ENCODE measurements at places on chromosomes 5 and 9.

- DNase-seq, result no peak
These were observed 31.0 kb downstream of the GOLGA2 start for GRCh38 chr9:128244837-128245231.

- no peak for DNase-seq
These were observed 119.2 kb downstream of the SMARCA2 start for GRCh38 chr9:2134391-2134790.

- no peak for DNase-seq
These were observed 19.3 kb upstream of the NNT start for GRCh38 chr5:43583724-43584123.

DNA sequence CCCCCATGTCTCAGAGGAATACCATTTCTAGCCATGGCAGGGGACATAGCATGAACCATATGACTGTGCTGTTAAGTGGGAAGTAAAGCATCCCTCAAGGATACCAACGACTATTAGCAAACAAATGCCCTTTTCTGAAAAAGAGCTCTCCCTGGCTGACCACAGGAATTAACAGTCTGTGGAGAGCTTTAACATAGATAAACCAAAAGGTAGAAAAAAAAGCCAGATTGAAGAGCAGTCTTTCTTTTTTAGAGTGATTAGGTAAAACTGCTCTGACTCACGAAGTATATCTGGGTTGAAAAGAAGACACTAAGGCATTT lies 532.7 kb upstream of the DMAC1 start:
- DNase-seq, result no peak

DNA sequence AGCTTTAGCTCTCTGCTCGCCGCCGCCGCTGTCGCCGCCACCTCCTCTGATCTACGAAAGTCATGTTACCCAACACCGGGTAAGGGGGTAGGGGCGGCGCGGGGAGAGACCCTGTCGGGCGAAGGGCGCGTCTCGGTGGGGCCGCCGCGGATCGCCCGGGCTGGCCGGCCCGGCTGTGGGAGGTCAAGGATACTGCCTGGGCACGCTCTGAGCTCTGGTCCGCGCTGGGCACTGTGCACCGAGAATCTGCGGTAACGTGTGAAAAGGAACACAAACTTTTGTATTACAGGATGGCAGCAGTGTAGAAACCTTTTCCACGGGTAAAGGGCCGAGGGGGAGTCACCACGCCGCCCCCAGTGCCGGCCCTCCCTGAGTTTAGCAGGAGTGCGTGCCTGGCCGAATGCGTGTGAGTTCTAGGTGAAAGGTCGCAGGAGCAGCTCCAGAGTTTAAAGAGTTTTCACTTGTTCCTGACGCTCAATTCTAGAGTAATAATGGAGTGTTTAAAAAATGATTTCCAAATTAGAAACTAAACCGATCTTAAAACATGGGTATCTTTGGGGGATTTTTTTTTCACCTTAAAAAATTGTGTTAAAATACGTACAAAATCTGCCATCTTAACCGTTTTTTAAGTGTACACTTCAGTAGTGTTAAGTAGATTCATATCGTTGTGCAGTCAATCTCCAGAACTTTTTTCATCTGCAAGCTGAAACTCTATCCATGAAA lies at the start of gene HSDL2:
Gene HSDL2 (plus strand): TSS at position 7 of the 723 bp plus-strand sequence. CDS start 56 bp downstream, at position 63.
- DNase-seq, result peak; percentile 27

- no peak for DNase-seq
These were observed 77.8 kb downstream of the C9orf153 start for GRCh38 chr9:86181379-86182315.

- peak; percentile 74 for DNase-seq
These were observed 24.5 kb upstream of the SEMA4D start for GRCh38 chr9:89522261-89522958.

DNA sequence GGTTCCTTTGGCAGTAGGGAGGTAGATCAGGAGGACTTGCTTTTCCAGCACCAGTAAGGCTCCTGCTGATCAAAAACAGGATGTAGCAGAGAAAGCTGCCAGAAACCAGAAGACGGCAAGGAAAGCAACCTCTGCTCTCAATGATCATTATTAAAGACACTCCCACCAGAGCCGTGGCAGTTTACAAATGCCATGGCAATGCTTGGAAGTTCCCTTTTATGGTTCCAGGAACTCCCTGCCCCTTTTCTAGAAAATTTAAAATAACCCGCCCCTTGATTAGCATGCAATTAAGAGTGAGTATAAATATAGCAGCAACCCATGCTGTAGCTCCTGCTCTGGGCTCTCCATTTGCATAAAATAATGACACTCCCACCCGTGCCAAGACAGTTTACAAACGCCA lies 16.1 kb downstream of the EQTN start:
- no peak for DNase-seq

DNA sequence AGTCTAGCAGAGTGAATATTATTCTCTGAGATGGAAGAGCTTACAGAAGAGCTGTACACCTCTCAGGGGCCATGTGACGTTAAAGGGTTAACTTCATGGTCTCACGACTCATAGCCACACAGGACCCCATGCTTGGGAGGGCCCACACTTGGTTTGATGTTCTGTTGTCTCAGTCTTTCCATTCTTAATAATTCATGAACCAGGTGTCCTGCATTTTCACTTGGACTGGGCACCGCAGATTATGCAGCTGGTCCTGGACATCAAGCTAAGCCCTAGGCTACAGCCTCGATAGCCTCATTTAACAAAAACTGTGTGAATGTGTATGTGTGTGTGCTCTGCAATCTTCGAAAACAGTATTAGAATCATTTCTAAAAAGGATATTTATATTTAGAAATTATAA lies 323.5 kb downstream of the PLK2 start:
- DNase-seq, result no peak

DNA sequence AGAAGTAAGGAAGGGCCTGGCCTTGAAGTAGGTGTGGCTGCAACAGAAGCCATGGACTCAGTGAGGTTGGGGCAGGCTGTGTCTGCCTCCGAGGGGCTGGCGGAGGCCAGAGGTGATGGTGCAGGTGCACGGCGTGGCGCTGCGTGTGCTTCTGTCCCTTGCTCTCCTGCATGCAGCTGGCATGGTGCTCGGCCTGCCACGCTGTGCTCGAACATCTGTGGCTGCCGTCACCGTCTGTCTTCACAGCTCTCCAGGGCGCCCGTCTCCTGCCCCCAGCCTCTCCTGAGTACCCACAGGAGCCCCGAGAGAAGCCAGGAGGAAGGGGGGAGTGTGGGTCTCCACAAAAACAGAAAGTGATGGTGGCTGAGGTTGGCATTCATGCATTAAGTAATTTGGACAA lies 193.7 kb downstream of the CACNA1B start:
- DNase-seq, result no peak

DNA sequence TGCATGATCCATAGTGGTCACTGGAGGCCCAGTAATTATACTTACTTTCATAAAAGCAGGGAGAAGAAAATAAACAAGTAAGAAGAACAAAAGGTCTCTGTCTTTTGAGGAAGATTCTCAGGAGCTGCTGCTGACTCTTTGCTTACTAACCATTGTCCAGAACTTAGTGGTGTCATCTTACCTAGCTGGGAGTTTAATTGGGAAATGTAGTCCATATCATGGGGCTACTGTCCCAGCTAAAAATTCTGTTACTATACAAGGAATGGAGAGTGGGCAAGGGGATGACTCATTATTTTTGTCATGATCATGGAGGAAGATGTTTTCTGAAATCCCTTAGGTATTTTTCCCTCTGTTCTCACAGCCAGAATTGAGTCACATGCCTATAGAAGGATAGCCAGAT lies 639.3 kb downstream of the MTRR start:
- no peak for DNase-seq
